Stimulated activated CD4-positive, alpha-beta T cell treated with anti-CD3 and anti-CD28 coated beads, Interleukin-2, amount 100 ng/mL, for 24 hours (primary cell): ENCODE measurements at places on chromosomes 5 and 9.
A peak's percentile ranks its signal among the peaks of the same experiment; 100 is the strongest.

DNA sequence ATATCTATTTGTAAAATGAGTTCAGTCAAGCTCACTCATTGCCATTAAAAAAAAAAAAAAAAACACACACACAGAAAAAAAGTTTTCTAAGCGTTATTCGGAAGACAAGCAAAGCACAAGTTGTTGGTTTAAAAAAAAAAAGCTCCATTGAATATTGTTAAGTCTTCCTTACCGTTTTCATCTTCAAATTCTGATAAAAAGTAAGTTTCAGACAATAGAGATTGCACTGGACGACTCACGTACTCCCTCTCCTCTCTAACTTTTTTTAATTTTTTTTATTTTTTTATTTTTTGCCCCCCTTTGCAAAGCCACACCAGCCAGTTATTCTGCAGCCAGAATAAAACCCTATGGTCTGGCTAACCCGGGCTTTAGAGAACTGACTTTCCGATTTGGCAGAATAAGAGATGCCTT lies 544 bp downstream of the ADAMTS6 start:
- no peak for DNase-seq

- DNase-seq: no peak
These were observed 7.0 kb downstream of the DENND1A start for GRCh38 chr9:123922911-123923310.

GRCh38 chr5:137119321-137119720 lies 379.8 kb downstream of the SPOCK1 start:
- no peak for DNase-seq

DNA sequence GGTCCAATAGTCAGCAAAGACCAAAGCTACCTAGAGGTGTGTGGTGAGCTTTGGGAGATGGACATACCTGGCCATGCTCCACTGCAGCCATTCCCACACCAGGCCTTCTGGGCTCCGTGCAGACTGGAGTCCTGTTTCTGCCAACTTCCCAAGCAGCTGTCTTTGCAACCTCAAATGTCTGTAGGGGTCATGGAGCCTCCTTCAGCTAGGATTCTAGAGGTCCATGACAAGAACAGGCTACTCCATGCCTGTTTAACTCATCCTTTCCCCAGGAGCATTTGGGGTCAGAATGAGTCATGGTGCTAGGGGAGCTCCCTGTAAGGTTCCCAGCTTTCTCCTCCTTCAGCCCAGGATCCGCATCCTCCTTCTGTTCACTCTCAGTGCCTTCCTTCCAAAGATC lies 17.1 kb downstream of the VPS13A start:
- no peak for DNase-seq

- DNase-seq: peak; percentile 22
These were observed 23.7 kb upstream of the FAM120A start for GRCh38 chr9:93427655-93428379.

GRCh38 chr5:15421921-15422412 lies 78.0 kb upstream of the FBXL7 start:
- no peak for DNase-seq
